ENCODE measurements at places on chromosomes 1 and 21. TPM values are rescaled to one million over a fixed set of nuclear protein-coding genes. Genes with fewer than 3 reads are reported as not detected.

TMIGD3 gene
- total RNA-seq, result 0.30 TPM

GRCh38 chr1:110176299-110176956, 26.1 kb downstream of the SLC6A17 start:
- peaks cover 1% of the 10 kb centered on the region for H3K27me3 ChIP-seq
- no peak overlapping the region for H3K27ac ChIP-seq
- H3K36me3 ChIP-seq, result no peaks in the 10 kb centered on the region
- no peak for DNase-seq
- H3K4me3 ChIP-seq, result no peak overlapping the region
- no peaks in the 10 kb centered on the region for H3K4me1 ChIP-seq

- H3K27me3 ChIP-seq, result no peaks in the 10 kb centered on the region
- H3K27ac ChIP-seq, result no peak overlapping the region
- peaks cover 2% of the 10 kb centered on the region for H3K4me1 ChIP-seq
These were observed 93.5 kb downstream of the NRDC start for GRCh38 chr1:51784997-51785421.

GRCh38 chr1:159869173-159869572, 6.7 kb upstream of the VSIG8 start:
- no peak for DNase-seq
- no peak overlapping the region for H3K4me3 ChIP-seq
- H3K27me3 ChIP-seq, result peaks cover 1% of the 10 kb centered on the region

C1orf167 gene
- not detected for total RNA-seq

DNA sequence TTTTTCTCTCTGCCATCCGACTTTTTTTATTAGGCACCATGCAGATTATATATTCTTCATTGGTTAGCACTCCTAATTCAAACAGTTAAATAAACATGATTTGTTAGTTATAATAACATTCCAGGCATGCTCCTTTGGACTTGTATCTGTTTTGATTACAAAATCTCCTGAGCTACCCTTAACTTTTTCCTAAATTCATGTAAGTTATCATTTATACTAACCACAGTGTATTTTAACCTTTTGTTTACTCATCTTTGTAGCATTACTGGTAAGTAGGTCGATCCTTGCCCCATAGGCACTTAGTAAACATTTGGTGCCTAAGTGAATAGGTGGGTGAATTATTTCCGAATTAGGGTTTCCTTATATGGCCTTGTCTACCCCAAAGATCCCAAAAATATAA, 43.8 kb downstream of the MIER1 start:
- H3K4me3 ChIP-seq, result no peak overlapping the region
- H3K36me3 ChIP-seq, result peaks cover 80% of the 10 kb centered on the region
- no peaks in the 10 kb centered on the region for H3K27me3 ChIP-seq
- no peak for DNase-seq

Measured in activated T-helper 2 cell treated with anti-CD3 and anti-CD28 coated beads, Interferon-gamma antibody, Interleukin-2, Interleukin-4, amounts not matched to agents 10 μg/mL and 5 μg/mL and 100 μg/mL, durations not matched to agents 14 hours and 24 hours and 36 hours (primary cell).